ENCODE measurements at places on chromosomes 1 and 21.
A peak's percentile ranks its signal among the peaks of the same experiment; 100 is the strongest.

- DNase-seq: no peak
These were observed 67.2 kb downstream of the ZBTB18 start for GRCh38 chr1:244118109-244118761.

- DNase-seq: peak; percentile 58
These were observed 31.7 kb downstream of the ELK4 start for GRCh38 chr1:205600085-205600484.

- no peak for DNase-seq
These were observed 4.1 kb upstream of the PRDM16 start for GRCh38 chr1:3064901-3065300.

- DNase-seq: no peak
These were observed 8.9 kb downstream of the MTF1 start for GRCh38 chr1:37850352-37850955.

GRCh38 chr1:186976700-186977099 is 148.0 kb downstream of the PLA2G4A start:
- DNase-seq: no peak

GRCh38 chr1:187306710-187307415 is 478.1 kb downstream of the PLA2G4A start:
- no peak for DNase-seq

- DNase-seq: no peak
These were observed 5.8 kb downstream of the FAM43B start for GRCh38 chr1:20558191-20558590.

DNA sequence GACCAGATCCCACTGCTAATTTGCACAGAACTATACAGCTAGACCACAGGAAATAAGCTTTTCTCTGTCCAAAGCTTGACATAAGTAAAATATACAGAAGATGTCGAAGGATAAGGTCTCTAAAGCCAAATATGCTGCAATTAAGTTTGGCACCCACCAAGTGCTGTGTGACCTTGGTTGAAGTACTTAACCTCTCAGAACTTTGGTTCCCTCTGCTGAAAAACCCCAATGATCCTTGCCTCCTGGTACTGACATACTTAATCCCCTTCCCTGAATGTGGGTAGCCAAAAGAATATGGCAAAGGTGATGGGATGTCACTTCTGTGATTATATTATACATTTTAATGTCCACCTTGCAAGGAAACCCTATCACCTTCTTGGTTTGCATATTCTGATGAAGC is 290.5 kb downstream of the VAV3 start:
- DNase-seq: no peak

- no peak for DNase-seq
These were observed 36.1 kb downstream of the CLSTN1 start for GRCh38 chr1:9787702-9788101.

DNA sequence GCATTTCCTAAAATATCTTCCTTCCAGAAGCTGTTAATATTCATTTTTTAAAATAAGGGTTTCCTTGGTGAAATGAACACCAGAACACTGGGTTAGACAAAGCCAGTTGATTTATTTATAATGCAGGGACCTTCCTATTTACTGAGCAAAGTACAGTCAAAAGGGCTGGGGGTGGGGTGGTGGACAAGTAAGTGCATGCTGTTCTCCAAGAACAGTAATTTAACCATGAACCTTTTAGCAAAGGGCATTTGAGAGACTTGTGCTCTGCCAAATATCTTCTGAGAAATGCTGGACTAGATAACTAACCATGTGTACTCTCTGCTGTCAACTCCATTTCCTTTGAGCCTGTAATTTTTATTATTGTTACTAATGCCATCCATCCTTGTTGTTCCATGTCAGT is 100.2 kb downstream of the OMA1 start:
- no peak for DNase-seq

DNA sequence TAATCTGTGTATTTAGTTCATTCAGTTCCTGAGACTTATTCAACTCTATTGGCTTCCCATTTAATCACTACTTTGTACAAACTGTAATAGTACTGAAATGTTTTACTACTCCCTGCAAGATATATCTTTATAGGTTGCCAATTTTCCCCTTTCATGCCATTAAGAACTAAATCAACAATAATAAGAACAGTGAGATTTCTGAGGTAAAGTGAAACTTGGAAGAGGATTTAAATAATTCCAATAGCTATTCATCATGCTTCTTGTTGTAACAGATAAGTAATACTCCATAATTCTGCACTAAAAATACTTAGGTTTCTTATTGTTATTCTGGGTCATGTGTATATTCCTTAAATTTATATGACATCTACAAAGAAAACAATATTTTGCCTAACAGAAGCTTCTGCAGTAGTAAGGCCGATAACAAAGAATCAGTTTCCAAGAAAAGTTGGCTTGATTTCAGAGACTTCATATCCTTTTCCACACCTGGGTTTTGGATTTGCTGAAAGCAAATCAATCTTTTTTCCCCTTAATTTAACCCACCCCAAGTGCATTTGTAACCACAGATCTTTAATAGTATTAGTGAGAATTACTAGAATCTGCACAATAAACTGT is 258.3 kb downstream of the FAF1 start:
- no peak for DNase-seq

GRCh38 chr1:235851939-235852338 is 14.8 kb downstream of the LYST start:
- no peak for DNase-seq

DNA sequence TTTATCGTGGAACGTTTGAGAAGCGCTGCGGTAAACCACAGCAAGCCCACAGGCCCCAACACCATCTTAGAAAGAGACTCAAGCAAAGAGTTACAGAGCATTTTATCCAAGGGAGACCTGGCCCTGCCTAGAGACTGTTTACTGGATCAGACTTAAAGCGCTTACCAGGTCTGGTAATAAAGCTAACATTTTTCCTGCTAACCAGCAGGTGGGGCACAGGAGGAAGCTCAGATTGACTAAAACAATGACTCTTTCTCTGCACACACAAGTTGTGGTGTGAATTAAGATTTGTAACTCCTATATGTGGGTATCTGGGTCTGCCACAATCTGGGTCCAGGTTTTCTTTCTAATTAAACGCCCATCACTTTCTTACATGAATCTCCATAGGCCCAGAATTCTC is 136.5 kb upstream of the ETS2 start:
- DNase-seq: peak; percentile 48

GRCh38 chr1:149881876-149882275 is 17.5 kb upstream of the BOLA1 start:
- no peak for DNase-seq

- DNase-seq: no peak
These were observed 138.8 kb downstream of the ROR1 start for GRCh38 chr1:63912643-63913042.

DNA sequence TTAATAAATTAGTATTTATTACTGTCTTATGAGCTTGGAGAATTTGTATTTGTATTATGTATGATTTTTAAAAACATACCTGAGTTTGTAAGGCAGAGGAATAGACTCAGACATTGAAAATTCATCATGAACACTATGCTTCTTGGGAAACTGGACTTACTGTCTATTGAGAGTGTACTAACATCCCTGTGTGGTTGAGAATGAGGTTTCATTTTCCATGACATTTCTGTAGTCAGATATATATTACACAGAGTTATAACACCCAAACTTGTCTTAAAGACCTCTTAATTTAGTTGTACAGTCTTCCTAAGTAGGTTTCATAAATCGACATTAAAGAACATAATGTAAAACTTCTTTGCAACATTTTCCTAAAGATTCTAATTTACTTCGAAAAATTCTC is 30.0 kb downstream of the PPP2R5A start:
- no peak for DNase-seq

DNA sequence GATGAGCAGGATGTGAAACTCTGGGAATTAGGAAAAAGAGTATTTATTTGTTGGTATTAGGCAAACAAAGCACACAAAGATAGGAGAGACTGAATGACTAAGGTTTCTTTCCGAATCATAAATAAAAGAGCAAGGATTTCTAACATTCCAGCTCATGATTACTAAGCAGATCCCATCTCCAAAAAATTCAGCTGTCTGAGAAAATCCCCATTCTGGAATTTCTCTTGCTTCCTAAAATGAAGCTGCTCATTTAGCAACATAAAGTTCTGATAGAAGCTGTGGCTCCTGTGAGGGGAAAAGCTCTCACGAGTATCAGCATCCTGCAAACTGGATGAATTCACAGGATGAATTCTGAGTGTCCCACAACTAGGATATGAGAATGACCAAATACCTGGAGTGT is 6.7 kb upstream of the SH2D5 start:
- peak; percentile 60 for DNase-seq

DNA sequence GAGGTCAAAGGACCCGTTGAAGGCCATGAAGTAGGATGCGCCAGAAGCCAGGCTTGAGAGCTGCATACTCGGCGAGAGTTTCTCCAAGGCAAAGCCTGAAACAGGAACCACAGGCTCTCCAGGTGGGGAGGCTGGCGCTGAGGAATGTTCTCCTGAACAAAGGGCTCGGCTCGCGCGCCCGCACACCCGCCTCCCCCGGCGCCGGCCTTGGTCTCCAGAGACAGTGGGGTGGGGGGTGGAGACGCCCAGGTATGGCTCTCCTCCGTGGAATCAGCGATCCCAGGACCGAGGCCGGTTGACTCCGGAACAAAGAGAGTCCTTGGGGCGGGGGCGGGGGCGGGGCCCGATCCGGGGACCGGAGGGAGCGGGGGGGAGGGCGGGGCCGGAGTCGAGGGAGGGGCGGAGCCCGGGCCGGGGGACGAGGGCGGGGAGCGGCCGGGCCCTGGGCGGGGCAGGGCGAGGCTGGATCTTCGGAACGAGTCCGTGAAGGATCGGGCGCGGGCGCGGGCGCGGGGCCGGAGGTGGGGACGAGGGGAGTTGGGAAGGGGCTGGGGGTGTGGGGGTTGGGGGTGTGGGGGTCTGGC is 85.0 kb downstream of the NKAIN1 start:
- peak; percentile 75 for DNase-seq

- no peak for DNase-seq
These were observed 157.0 kb upstream of the EDN2 start for GRCh38 chr1:41641475-41641814.

- DNase-seq: no peak
These were observed 10.4 kb upstream of the C2CD2 start for GRCh38 chr21:41964171-41964570.

DNA sequence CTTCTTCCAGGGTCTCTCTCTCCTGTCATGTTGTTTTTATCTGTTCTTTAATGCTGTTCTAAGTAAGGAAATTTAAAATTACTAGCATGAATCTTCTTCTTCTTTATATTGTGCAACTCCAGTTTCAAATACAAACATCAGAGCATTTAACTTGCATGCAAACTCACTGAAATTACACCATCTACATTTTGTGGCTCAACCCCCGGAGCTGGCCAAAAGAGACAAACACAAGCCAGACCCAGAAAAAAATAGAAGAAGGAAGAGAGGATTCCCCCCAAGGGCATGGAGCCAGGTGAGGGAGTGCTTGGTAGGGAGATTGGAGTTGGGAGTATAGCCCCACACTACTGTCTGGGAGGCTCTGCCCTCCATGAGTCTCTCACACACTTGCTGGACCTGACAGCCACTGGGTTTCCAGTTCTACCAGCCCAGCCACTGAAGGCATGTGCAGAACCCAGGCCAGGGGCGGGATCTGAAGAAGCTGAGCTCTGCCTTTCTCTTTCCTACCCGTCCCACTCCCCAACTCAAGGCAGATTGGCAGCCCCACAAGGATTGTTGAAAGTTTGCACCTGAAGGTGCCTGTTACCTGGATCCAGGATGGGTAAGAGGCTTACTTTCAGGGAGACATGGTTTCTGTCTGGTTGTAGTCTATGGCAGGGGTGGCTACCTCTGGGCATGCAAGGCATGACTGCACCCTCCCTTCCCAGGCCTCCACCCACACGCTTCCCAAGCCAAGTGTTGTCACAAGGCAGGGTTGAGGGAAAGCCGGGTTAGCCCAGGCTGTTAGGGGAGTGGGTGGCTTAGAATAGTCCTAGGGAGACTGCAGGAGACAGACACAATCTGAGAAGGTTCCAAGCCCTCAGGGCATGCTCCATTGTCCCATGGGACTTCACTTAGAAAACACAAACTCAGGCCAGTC is 297.2 kb downstream of the TGFB2 start:
- peak; percentile 61 for DNase-seq

- DNase-seq: no peak
These were observed 37.8 kb upstream of the SLC2A1 start for GRCh38 chr1:42996384-42996970.

DNA sequence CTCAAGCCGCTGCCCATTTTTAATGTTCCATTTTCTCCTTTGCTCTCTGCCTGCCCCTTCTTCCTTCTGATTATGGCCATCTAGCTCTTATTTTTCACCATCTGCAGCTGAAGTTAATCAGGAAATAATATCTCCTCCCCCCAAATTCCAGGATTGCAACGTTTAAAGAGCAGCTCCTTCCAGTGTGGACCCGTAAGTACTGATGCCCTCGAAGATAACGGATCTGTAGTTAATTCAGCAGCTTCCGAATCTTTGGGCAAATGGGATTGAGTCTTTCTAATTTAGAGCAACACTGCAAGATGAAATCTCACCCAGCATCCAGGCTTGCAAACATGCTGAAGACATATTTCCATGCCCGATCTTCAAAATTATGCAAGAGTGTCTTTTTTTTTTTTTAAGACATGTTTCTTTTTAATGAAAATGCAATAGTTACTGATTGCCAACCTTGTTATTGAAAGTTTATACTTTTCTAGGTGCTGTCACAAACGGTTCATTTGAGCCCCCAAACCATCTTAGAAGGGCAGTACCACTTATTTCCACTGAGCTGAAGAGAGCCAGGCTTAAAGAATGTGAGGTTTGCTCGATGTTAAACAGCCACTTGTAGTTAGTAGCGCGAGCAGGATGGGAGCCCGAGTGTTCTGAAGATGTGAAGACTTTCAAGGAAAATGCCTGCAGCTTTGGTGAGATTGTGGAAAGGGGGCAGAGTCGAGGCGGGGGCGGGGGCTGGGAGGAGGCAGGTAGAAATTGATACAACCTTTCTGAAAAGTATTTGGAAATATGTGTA is 10.9 kb upstream of the RCAN3 start:
- DNase-seq: no peak

DNA sequence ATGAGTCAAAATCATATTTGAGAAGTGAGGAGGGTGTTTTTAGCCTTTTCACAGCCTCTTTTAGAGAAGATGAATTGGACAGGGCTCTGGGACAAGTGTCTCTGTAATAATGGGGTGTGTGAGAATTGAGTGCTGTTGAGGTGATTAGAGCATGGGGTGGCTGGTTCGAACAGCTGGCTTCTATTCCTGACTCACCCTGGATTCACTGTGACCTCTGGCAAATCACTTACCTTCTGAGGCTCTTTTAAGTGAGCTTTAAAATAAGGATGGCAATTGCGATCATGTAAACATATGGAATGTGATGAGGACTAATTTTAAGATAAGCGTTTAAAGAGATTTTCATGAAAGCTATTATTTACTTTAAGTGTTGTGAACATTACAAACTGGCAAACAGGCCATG is 243.4 kb downstream of the ADGRL2 start:
- no peak for DNase-seq

GRCh38 chr1:164565357-164565756 is 6.4 kb downstream of the PBX1 start:
- DNase-seq: no peak

DNA sequence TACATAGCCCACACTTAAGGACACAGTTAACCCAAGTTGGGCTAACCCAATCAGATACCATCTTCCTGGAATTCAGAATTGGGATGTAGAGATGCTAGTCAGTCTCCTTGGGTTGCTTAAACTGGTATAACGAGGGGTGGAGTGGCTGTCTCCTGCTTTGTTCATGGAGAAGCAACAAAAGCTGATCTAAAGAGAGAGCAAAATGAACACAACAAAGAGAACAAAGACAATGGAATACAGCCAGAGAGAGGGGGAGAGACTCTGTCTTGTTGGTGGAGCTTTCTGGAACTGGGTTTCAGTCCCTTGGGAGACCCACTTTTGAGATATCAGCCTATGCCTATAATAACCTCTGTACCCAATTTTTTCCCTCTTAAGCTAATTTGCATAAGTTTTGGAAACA is 138.1 kb downstream of the ATG4C start:
- no peak for DNase-seq

Data from fibroblast of upper back skin (primary cell).